ENCODE measurements at places on chromosomes 3 and 15.

DNA sequence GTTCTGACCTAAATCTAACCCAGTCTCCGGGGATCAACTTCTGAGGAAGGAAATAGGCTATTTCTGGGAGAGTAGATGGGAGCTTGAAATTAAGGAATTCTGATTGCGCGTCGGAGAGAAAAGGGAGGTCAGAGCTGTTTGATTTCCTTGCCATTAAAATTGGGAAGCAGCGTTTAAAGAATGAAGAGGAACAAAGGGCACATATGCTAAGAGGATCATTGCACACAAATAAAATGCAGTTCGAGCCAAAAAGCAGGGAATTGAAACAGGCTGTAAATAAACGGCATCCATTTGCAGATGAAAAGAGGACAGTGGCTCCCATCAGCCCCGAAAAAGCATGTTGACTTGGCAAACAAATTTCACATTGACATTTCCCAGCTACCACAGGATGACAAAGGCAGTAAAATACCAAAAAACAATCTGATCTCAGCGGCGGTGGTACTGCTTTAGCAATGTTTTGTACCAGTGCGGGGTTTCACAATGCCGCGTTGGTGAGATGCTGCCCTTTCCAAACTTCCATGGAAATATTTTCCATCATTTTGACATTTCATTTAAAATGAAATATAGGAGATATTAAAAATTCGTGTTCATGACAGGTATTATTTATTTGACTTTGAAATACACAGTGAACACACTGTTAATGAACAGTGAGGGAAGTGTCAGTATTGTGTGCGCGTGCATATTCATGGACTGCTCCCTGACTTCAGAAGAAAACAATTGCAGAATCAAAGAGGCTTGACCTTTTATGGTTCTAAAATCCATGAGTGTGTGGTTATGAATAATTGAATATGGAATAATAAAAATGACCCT is 108.8 kb downstream of the SQOR start:
- DNase-seq: no peak

DNA sequence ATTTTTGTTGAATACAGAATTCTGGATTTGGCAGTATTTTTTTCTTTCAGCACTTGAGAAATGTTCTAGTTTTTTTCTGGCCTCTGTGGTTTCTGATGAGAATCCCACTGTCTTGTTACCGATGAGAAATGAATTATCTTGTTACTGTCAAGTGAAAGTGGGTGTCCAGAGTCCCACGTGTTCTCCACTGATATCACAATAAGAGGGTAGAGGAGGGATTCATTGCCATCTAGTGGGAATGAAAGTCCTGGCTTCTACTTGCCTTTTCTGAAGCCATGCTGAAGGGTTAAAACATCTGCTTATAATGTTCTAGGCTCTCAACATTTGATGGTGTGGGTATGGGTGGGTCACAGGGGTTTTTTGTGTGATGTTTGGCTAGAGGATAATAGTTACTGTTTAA is 66.1 kb downstream of the SEC22A start:
- DNase-seq: no peak

GRCh38 chr15:63372753-63373152 is 8.9 kb downstream of the CA12 start:
- DNase-seq: no peak

DNA sequence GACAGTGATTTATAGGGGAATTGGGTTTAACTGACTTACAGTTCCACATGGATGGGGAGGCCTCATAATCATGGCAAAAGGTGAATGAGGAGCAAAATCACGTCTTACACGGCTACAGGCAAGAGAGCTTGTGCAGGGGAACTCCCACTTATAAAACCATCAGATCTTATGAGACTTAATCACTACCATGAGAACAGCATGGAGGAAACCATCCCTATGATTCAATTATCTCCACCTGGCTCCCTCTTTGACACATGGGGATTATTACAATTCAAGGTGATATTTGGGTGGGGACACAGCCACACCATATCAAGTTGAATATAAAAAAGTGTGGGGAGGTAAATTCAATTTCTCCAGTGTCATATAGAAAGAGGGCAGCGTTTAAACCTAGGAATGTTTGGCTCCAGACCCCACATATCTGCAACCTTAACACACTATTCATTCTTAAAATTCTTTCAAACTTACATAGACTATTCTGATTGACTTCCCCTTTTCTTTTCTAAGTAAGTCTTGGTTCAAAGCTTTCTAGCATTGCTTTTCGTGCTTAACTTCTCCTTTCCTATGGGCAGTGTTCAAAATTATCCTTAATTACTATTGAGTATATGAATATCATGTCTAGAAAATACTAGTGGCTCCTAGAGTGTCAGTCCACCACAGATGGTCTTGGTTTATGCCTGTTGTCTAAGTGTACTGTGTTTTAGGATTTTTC is 446.7 kb upstream of the GBE1 start:
- DNase-seq: no peak

DNA sequence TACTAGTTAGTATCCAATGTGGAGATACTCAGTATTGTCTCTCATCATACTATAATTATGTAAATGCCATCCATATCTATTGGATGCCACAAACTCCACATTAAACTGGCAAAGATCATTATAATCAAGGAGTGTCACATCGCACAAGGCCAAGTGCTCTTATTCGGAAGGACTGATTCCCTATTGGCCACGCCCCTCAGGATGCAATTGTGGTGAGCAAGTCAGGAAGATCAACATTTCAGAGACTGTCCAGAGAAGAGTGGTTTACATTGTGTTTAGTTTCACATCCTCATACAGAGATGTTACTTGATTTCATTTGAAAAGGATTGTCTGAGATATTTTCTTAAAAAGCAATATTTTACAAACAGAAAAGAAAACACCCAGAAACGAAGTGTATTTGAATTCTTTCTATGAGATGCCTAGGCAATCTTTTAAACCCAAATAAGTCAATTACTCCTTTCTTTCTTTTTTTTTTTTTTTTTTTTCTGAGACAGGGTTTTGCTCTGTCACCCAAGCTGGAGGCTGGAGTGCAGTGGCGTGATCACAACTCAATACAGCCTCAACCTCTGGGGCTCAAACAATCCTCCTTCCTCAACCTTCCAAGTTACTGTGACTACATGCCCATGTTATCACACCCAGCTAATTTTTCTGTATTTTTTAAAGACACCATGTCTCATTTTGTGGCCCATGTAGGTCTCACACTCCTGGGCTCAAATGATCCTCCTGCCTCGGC is 369.1 kb downstream of the RBMS3 start:
- no peak for DNase-seq

GRCh38 chr15:51022206-51022605 is 72.5 kb downstream of the TNFAIP8L3 start:
- DNase-seq: no peak

GRCh38 chr3:123951522-123952447 is 9.2 kb downstream of the CCDC14 start:
- DNase-seq: no peak

DNA sequence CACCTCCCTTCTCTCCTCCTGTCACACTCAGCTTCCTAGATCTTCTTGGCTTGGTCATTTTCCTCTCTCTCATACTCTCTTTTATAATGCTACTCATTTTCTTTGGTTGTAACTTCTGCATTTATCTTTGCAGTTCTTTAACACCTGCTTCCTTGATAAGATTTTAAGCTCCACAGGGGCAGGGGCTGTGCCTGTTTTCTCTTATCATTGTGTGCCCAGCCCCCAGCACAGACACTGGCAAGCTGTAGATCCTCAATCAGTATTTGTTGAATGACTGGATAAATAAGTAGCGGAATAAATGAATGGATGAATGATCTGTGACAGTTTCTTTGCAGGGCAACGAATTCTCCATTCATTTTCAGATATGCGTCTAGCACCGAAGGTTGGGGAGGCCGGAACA is 64.3 kb upstream of the MEX3B start:
- DNase-seq: no peak

GRCh38 chr15:88624156-88624970 is 3.2 kb downstream of the AEN start:
- DNase-seq: peak; percentile 40

- no peak for DNase-seq
Observed at GRCh38 chr15:64249883-64250575, 87.2 kb upstream of the PPIB start.

DNA sequence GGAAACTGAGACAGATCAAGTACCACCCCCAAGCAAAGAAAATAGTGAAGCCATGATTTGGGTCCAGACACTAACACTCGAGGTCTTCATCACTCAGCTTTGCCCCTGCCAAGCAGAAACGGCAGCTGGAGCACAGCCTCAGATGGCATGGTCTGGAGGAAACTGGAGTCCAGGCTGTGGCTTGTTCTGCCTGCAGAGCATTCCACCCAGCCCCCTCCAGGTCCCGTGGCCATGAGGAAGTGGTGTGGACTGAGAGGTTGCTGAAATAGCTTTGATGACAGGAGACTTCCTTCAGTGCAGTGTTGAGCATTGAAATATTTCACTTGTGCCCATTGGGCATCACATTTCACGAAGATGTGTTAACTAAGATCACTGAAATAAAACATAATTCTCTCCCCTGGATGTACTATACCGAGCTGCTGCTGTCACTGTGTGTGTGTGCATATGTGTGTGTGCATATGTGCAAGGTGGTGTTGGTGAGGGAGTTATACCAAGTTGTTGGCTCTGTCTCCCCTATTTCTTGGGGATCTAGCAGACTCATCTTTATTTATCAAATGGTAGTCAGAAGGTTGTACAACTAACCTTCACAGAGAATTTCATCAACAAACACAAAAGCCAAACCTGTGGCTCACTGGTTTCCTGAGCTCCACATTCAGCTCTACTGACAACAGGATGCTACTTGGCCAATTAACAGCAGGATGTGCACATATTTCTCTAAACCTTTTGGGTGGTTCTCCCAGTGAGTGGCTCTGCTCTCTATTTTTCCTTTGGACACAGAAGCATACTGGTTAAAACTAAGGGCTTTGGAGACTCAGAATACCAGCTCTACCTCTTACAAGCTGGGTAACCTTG is 660.1 kb upstream of the CFAP20DC start:
- no peak for DNase-seq

GRCh38 chr15:32722136-32722535 is 4.3 kb downstream of the GREM1 start:
- DNase-seq: no peak

GRCh38 chr15:51390241-51390965 is 48.9 kb downstream of the GLDN start:
- DNase-seq: no peak

- DNase-seq: no peak
Observed at GRCh38 chr15:59166601-59167265, 39.9 kb upstream of the LDHAL6B start.

- DNase-seq: no peak
Observed at GRCh38 chr3:18424213-18424728, 868 bp downstream of the SATB1 start.

DNA sequence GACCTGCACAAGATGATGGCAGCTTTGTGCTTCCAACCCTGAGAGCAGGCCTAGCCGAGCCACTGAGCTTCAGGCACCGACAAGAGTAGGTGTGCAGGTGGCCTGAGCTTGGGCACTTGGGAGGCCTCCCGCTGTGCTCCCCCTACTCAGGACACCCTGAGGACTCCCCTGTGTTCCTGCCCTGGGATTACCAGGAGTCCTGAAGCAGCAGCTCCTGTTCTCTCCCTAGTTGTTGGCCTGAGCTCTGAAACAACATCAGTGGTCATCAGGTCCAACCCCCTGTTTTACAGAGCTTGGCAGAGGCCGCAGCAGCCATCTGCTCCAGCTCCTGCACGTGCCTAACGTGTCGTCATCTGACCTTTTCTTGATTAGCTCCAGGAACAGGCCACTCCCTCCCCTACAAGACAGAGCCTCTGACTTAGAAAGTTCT is 8.0 kb upstream of the MESP2 start:
- DNase-seq: no peak

- DNase-seq: no peak
Observed at GRCh38 chr3:123158899-123159390, 42.8 kb upstream of the SEC22A start.

DNA sequence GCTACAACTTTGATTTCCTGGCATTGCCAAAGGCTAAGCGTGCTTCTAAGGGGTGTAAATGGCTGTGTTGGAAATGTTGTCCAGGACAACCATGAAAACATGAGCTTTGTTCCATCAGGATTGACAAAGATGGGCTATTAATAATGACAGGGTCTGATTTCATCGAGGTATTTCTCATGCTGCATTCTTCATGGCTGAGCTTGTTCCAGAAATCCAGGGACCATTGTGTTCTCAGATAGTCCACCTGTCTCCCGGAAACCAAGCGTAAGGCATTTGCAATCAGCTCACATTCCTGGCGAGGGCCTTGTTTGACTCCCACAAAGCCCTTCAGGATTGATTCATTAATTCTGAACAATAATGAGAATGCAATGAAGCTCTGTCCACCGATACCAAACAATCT is 111.3 kb downstream of the CD47 start:
- DNase-seq: no peak

DNA sequence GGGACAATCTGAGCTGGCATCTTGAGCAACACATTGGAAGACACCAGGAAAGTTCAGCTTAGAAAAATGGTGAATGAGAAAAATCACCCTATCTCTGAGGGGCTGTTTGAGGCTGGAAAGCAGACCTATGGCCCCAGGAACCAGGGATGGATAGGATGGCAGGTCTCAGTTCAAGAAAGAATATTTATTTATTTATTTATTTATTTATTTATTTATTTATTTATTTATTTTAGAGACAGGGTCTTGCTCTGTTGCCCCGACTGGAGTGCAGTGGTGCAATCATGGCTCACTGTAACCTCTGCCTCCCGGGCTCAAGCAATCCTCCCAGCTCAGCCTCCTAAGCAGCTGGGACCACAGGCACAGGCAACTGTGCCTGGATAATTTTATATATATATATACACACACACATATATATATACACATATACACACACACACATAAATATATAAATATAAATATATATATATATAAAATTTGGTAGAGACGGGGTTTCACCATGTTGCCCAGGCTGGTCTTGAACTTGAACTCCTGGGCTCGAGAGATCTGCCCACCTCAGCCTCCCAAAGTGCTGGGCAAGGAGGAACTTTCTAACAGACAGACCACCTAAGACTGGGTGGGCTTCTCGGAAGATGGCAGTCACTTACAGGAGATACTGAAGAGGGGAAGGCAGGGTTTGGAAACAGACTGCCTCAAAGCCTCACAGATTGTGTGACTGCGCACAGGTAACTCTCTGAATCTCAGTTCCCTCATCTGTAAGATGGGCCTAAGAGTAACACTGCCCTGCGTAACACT is 29.7 kb downstream of the CCDC13 start:
- no peak for DNase-seq

DNA sequence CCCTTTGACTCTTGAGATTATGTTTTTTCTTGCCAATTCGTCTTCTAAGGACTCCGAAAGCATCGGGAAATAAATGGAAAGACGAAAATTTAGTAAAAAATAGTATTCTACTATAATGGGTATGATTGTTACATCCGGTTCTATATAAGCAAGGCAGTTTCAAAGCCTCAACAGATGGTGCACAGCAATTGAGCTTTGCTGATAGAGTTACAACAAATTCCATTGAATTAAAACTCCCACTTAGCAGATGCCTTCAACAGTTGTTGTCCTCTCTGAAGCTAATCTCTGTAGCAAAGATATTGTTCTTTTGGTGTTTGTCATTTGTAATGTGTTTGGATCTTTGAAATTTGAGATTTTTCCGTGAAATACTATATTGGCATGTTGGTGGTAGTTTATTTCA is 16.1 kb upstream of the GHSR start:
- DNase-seq: no peak

GRCh38 chr3:127661600-127661999 is 11.2 kb upstream of the ABTB1 start:
- no peak for DNase-seq
